ENCODE measurements at places on chromosomes 12 and 14.

- DNase-seq, result no peak
These were observed 278.3 kb downstream of the NRXN3 start for GRCh38 chr14:78448164-78449094.

- no peak for DNase-seq
These were observed 337.9 kb upstream of the KITLG start for GRCh38 chr12:88918161-88918560.

DNA sequence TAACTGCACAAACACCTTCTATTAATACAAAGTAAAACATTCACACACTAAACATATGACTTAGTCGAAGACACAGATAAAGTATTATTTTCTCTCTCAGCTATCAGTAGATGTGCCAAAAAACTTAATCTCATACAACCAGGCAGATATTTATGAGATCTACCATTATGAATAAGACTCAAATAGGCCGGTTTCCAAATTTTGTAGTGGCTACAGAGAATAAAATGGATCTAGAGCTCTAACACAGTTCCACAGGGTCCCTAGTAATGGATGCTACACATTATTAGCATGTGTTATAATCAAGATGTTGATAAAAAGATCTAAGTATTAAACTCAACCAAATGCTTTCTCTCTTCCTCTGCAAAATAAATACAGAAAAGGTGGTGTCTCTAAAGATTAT is 10.4 kb downstream of the SAV1 start:
- DNase-seq, result no peak

- no peak for DNase-seq
These were observed 328.3 kb upstream of the DIO3 start for GRCh38 chr14:101233021-101233366.

GRCh38 chr12:5505116-5505515 is 73.2 kb downstream of the NTF3 start:
- no peak for DNase-seq

- DNase-seq, result no peak
These were observed 49.0 kb upstream of the EGLN3 start for GRCh38 chr14:33999771-34000291.

GRCh38 chr12:107373238-107373809 is 280.0 kb upstream of the CRY1 start:
- DNase-seq, result no peak

- DNase-seq, result no peak
These were observed 105.4 kb downstream of the TTC8 start for GRCh38 chr14:88929656-88930436.

DNA sequence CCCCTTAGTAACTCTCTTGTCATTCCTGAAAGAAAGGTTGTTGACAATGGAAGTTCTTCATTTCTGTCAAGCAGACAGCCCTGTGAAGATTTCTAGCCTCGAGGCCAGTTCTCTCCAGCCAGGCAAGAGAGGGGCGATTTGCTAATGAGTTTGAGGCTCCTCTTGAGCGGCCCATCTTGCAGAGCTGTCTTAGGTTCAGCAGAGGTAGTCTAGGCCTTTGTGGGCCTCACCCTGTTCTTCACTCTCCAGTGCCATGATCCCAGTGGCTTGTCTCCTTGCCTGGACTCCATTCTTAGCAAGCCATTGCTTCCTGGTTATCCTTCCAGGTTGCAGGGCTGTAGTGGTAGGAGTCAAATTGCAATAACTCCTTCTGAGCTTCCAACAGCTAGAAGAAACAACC is 9.7 kb downstream of the TPH2 start:
- no peak for DNase-seq

Measured in activated T-cell treated with anti-CD3 and anti-CD28 coated beads, Interleukin-2, amount 50 U/mL, for 4 hours (primary cell).